ENCODE measurements at places on chromosomes 4 and X.

DNA sequence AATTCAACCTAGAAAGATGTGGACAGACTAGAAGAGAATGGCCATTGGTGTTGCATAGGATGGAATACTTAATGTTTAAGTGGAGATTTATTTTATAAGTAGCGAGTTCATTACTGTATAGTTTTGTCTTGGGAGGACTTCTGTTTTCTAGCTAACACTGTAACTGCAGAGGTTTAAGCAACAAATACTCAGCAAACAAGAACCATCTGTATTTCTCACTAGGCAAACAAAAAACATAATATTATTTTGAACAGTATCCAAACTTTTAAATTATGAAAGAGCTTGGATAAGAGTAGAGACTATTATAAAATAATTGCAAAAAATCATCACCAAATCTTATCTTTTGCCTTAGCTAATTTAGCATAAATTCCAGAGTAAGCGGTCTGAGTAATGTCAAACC is 121.1 kb downstream of the GLRA3 start:
- no peak for DNase-seq

- no peak for DNase-seq
Observed at GRCh38 chr4:153564630-153565525, 98.7 kb downstream of the TMEM131L start.

DNA sequence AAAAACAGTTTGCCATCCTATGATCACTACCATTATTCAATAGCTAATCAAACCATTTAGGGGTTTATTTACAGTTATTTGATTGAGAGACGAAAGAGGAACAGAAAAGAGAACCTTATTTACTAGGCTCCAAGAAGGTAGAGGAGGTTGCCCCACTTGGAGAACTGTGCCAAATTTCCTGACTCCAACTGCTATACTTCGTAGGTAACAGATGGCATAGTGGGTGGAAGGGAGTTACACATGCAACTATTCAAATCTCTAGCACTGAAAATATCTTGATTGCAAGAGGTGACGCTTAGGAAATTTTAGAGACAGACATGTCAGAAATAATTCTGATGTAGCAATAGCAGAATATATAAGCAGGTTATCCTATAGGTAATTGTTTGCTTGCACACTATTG is 38.0 kb upstream of the TMPRSS11F start:
- no peak for DNase-seq

DNA sequence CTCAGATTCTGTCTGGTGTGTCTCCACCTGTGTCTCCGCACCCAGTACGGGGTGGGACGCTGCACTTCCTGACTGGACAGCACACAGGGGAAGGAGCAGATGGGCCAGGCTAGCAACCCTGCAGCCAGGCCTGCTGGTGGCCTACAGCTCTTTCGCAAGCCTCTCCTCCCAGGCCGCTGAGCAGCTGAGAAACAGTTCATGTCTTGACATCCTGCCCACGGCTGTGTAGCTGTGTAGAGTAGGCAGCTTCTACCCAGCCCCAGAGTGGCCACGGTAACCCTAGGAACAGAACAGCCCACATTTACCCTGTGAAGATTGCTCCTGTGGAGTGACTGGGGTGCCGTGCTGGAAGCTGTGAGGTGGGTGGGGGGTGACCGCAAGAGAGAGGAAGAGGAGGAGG is 38.9 kb downstream of the CCNQ start:
- DNase-seq: no peak

DNA sequence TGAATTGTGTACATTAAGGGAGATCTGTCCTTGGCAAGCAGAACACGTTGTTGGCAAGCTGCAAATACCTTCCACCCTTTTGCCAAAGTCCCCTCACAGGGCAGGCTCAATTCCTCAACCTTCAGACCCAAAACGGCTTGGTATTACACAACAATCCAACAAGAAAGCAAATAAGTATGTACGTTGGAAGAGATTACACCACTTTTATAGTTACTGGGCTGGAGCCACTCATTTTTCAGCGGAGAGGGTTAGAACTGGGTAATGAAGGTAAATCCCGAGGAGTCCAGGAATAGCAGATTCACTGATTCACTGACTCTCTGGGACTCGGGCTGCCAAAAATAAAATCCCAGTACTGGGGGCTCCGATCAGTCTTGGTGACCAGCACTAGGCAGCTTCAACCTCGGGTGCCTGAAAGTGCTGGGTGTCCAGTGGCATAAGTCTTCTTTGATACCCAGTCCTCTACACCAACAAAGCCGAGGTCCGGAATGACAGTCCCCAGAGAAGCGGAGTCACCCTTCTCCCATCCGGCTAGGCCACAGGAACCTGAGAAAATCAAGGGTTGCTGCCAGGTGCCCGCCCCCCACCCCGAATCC is 587 bp downstream of the TIMM8A start:
- DNase-seq: no peak

GRCh38 chr4:184295206-184295605 is 77.5 kb upstream of the ENPP6 start:
- no peak for DNase-seq

DNA sequence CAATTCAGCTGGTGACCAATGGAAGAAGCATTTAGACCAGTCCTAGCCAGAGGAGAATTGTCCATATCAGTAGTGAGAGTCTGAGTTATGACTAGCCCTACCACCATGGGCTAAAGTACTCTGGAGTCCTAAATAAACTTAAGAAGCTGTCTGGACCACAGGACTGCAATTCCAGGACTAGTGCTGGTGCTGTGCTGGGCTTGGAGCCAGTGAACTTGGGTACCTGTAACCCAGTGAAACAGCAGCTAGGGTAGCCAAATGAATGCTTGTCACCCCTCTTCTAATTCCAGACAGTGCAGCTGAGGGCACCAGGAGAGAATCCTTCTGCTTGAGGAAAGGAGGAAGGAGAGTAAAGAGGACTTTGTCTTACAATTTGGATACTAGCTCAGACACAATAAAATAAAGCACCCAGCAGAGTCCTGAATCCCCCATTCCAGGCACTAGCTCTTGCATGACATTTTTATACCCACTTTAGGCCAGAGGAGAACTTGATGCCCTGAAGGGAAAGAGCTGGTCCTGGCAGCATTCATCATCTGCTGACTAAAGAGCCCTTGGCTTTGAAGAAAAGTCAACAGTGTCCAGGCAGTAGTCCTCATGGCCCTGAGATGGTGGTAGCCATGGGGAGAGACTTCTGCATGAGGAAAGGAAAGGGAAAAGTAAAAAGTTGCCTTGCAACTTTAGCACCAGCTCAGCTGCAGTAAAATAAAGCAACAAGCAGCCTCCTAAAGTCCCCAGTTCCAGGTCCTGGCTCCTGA is 2675.7 kb downstream of the PCDH7 start:
- no peak for DNase-seq

DNA sequence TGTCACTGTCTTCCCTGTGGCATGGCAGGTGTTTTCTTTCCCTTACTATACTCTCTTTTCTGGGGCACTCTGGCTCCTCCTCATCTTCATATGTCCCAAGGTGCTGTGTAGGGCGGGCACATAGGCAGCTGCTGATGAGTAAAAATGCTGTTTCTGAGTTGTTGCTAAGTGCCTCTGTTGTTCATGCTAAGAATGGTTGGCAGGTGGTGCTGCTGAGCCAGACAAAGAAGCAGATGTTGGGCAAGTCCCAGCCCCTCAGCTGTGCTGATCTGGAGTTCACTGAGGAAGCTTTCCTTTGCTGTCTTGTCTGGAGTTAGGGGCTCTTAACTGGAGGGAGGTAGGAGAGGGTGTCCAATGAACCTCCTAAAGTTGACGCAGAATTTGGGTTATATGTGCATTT is 40.6 kb downstream of the HADH start:
- peak; percentile 80 for DNase-seq

DNA sequence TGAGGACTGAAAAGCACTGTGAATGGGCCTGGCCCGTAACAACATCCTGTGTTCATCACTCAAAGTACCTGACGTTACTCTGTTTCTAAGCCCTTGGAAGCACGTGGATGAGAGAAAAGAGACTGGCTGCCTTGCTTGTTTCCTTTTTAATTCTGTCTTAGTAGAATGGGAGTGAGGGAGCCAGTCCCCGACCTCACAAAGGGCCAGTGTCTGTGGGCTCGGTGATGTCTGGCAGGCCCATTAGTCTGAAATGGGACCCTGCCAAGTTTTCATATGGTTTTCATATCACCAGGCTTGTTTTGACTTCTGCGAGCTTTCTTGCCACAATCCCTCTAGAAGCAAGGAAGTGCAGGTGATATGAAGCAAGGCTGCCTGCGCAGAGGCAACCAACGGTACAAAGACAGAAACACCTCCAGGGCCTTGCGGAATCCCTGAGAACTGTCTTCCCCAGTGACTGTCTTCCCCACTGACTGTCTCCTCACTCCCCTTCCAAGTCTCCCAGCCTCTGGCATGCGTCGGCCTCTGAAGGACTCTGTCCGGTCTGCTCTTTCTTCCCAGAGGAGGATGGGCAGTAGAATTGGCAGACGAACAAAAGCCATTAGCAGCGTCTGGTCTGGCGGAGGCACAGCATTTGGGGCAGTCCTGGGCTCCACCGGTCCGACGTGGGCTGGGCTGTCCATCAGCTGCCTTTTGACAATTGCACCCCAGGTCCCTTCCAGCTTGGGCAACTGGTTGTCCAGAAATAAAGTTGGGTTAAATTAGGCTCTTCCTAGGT is 20.2 kb upstream of the RASL11B start:
- DNase-seq: no peak

GRCh38 chrX:122835886-122836285 is 348.2 kb upstream of the GRIA3 start:
- DNase-seq: no peak

DNA sequence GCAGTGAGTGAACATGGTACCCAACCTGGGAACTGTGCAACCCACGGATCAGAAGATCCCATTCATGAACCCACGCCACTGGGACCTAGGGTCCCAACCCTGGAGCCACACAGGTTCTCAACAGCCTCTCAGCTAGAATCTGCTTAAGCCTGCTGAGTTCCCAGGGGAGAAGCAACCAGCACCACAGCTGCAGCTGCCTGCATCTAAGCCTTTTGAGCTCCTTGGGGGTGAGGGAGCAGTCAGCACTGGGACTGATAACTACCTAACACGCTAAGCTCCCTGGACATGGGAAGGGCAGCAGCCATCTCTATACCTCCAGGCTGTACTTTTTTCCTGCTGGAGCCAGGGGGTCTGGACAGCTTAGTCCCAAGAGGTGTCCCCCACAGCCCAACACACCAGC is 179.3 kb downstream of the IL15 start:
- DNase-seq: no peak
